ENCODE measurements at places on chromosomes 2 and 18.

- DNase-seq = no peak
These were observed 85.7 kb downstream of the ARHGEF4 start for GRCh38 chr2:130922417-130922816.

DNA sequence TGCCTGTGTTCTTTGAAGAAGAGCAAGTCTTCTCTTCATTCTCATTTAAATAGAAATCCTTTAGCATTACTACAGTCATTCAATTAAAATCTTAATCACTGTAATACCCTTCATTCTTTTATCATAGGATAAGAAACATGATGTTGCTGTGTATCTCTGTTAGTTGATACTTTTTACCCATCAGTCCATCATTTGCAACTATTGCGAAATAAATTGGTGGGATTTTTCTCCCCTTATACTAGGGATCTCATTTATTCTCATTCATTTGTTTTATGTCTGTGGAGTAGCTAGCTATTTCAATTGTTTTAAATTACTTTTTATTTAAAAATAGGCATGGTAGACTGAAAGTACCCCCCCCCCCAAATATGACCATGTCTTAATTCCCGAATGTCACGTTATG lies 235.3 kb downstream of the KIAA1328 start:
- no peak for DNase-seq

- DNase-seq = no peak
These were observed 3.4 kb upstream of the TXNL1 start for GRCh38 chr18:56641714-56642337.

DNA sequence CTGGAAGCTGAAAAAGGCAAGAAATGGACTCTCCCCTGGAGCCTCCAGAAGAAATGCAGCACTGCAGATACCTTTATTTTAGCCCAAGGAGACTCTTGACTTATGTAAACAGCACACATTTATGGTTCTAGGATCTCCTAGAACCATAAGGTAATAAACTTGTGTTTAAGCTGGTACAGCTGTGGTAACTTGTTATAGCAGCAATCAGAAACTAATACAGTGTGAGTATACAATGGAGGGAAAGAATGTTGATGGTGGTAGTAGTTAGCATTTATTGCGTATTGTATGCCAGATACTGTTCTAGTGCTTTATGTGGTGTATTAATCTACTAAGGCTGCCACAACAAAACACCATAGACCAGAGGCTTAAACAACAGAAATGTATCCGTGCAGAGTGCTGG lies 40.6 kb downstream of the FOSL2 start:
- no peak for DNase-seq

DNA sequence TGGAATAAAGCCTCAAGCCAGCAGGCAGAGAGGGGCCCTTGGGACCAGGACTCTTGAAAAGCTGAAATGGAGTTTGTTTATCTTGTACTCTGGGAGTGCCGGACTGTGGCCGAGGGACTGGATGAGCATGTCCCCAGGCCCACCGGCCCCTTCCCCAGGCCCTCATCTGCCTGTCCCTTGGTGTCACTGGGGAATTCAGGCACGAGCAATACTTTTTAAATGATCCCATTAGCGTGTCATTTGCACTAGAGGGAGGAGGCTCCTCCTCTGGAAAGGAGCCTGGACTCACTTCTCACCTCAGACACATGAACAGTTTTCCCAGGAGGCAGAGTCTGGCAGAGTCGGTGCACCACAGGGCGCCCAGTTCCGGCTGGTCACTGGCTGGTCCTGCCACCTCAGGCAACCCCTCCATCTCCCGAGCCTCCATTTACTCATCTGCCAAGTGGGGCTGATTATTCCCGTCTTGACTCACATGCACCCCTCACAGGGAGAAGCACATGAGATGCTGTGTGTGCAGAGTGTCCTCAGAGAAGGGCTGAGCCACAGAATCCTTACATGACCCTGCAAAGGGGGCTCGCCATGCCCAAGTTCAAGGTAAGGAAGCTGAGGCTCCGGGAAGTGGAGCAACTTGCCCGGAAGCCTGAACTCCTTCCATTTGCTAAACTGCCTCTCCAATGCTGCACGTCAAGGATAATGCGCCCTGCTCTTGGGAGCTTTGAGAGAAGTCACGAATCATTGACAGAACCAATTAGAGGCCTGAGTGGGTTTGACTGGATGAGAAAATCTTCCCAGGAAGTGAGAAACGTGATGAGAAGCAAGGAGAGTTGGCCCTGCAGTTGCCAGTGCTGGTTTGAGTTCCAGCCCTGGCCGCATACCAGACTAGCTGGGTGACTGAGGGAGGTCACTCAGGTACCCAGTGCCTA lies 26.7 kb downstream of the CIB4 start:
- DNase-seq = no peak

DNA sequence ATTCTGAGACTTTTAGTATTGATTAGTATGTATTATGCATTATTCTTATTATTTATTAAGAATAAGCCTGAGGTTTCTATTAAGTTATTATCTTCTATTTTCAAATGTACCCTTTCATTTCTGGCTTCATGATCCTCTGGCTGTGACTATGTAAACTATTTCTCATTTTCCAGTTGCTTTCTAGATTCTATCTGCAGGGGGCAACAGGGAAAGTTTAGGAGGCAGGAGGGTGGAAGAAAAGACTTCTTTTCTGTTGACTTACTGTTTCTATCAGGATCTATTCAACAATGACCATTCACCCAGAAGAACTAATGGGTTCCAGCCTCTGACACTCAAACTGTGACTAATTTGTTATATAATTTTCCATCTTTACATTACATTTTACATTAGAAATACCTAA lies 653.4 kb upstream of the FSHR start:
- DNase-seq = no peak

DNA sequence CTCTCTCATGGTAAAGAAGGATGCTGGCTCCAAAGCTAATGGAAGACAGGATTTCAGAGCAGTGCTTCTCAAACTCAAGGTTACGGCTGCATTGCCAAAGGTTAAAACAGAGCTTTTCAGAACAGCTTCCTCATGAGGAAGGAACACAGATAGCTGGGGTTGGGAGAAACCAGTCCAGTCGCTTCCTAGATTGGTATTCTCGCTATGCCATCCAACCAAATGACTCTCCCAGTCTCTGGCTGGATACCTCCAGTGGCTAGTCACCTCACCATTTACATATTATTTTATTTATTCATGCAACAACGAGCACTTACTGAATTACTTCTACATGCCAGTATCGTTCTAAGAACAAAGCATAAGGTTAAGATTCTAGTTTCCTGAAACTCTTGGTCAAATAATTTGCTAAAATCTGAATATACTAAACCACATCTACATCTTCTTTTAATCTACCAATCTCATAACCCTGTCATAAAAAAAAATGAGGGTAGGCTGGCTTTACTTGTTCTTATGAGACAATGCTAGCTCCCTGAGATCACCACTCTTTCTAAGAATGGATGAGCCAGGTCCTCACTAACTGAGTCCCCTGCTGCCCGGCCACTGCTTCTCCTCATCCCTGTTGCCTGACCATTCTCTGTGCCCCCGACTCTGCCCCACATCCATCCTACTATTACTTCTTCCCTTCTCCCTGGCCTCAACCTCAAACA lies 20.4 kb downstream of the KDSR start:
- DNase-seq = no peak

DNA sequence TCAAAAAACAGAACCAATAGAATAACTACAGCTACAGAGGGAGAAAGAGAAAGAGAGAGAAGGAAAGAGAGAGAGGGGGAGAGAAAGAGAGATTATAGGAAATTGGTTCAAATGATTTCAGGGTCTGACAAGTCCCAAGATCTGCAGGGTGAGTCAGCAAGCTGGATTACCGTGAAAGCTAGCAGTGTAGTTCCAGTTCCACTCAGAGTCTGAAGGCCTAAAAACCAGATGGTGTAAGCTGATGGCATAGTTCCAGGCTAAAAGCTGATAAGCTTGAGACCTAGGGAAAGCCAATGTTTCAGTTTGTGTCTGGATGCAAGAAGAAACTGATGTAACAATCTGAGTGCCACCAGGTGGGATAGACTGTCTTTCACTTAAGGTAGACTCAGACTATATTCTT lies 397.7 kb downstream of the TRIB2 start:
- peak; percentile 55 for DNase-seq

DNA sequence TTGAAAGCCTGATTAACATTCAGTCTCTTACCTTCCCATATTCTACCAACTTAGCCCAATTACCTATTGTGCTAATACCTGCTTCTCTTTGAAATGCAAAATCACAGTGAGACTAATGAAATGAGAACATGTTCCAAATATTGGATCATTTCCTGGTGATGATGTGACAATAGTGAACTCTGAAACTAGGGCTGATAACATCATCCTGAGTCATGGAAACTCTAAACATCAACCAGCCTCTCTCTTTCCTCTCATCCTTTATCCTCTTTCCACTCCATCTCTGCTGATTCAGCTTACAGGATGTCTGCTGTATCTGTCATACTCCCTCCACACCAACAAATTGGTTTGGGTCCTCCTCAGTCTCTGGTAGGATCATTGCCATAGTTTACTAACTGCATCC lies 98.8 kb upstream of the NCKAP5 start:
- DNase-seq = no peak

- DNase-seq = no peak
These were observed 6.5 kb downstream of the MOGAT1 start for GRCh38 chr2:222677981-222678380.

GRCh38 chr2:115163572-115163971 lies 721.1 kb downstream of the DPP10 start:
- no peak for DNase-seq

DNA sequence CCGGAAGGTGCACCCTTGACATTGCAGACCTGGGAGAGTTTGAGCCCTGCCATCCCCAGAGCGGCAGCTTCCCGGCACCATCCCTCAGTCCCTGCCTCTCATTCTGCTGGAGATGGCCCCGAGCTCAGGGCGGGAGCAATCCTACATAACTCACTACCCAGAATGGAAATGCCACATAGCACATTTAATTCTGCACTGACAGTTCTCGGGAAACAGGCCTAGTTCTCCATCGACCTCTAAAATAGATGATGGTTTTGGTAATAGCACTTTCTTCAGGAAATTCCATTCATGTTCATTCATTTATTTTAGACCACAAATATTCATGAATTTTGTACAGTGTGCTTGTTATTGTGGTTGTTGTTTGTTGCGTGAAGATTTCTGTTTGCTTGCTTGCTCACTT lies 92.9 kb upstream of the SLC14A2 start:
- no peak for DNase-seq

GRCh38 chr18:74994502-74995418 lies 214.2 kb downstream of the PTGR3 start:
- DNase-seq = no peak

DNA sequence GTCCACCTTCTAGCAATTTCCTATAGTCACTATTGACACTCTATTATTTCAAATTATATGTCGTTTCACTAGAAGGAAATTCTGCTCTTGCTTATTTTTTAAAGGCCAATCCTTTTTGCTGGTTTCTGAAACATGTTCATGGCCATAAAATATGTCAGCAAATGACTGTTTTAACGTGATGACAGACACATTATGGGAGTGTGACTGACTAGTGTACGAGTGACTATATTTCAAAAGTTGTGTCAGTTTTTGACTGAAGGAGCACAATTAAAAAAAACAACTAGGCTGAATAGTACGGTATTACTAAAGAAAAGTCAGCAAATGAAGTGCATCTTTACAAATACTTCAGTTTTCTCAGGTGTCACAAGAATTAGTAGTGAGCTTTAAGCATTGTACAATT lies 196.0 kb downstream of the NR4A2 start:
- DNase-seq = no peak

DNA sequence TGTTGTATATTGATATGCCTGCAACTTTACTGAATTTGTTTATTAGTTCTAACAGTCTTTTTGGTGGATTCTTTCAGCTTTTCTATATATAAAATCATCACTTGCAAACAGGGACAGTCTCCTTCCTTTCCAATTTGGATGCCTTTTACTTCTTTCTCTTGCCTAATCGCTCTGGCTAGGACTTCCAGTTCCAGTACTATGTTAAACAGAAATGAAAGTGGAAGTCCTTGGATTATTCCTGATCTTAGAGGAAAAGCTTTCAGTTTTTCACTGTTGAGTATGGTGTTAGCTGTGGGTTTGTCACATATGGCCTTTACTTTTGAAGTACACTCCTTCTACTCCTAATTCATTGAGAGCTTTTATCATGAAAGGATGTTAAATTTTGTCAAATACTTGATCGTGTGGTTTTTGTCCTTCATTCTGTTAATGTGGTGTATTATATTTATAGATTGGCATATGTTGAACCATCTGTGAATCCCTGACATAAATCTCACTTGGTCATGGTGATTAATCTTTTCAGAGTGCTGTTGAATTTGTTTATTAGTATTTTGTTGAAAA lies 52.9 kb downstream of the REL start:
- DNase-seq = no peak

DNA sequence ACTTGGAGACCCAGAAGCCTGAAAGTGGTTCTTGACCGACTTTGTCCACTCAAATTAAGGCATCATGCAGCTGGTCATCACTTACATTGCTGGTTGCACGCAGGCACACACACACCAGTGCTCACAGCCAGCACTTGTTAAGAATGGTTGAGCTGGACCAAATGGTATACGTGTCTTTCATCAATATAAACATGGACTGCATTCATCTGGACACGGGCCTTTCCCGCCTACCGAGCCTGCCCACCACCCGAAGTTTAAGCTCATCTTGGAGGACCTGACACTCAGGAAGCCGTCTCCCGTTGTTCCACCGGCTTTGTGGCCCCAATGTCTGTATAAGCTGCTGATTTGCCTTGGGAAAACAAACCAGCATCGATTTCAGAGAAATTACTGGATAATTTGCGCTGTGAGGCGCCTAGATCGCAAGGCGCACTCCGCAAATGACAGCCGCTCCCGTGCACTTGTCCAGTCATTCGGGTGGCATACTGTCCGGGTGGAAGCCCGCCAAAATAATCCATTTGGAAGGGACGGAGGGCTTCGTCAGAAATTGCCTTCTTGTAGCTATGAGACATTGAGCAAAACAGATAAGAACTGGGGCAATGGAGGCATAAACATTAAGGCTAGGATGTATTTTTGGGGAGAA lies 40.1 kb upstream of the AKAIN1 start:
- DNase-seq = peak; percentile 72

DNA sequence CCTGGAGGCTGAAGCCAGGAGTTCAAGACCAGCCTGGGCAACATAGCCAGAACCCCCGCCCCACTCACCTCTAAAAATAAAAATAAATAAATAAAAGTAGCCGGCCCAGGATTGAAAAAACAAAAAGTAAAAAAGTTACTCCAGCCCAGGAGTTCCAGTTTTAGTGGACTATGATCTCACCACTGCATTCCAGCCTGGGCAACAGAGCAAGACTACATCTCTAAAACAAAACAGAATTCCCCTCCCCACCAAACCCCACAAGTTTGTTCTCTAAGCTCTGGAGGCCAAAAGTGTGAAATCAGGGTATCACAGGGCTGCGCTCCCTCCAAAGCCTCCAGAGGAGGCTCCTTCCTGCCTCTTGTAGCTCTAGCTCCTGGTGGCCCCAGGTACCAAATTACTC lies 1.7 kb downstream of the D2HGDH start:
- no peak for DNase-seq

GRCh38 chr2:196331143-196331542 lies 159.8 kb upstream of the STK17B start:
- DNase-seq = no peak

- no peak for DNase-seq
These were observed 34.5 kb upstream of the ARL5A start for GRCh38 chr2:151862700-151863099.

All from D341Med (cell line).